ENCODE measurements at places on chromosomes 6 and 20.
A peak's percentile ranks its signal among the peaks of the same experiment; 100 is the strongest.

DNA sequence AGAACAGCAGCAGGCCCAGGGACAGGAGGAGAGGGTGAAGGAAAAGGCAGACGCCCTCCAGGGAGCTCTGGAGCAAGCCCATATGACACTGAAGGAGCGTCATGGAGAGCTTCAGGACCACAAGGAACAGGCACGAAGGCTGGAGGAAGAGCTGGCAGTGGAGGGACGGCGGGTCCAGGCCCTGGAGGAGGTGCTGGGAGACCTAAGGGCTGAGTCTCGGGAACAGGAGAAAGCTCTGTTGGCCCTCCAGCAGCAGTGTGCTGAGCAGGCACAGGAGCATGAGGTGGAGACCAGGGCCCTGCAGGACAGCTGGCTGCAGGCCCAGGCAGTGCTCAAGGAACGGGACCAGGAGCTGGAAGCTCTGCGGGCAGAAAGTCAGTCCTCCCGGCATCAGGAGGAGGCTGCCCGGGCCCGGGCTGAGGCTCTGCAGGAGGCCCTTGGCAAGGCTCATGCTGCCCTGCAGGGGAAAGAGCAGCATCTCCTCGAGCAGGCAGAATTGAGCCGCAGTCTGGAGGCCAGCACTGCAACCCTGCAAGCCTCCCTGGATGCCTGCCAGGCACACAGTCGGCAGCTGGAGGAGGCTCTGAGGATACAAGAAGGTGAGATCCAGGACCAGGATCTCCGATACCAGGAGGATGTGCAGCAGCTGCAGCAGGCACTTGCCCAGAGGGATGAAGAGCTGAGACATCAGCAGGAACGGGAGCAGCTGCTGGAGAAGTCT, 25.5 kb downstream of the C20orf173 start:
- DNase-seq = no peak

DNA sequence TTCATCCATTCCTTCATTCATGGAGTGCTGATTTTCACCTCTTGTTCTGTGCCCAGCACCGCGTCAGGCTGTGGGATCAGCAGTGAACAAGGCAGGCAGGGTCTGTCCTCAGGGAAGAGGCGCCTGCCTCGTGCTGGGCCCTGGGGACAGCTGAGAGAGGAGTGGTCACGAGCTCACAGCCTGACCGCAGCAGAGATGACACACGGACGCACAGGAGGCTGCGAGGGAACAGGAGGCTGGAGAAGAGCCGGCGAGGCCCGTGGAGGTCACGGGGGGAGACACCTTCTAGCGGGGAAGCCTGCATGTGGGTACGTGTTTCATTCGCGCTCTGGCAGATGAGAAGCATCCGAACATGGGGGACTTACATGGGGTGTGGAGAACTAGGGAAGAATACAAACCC, 27.5 kb downstream of the PXDC1 start:
- no peak for DNase-seq

DNA sequence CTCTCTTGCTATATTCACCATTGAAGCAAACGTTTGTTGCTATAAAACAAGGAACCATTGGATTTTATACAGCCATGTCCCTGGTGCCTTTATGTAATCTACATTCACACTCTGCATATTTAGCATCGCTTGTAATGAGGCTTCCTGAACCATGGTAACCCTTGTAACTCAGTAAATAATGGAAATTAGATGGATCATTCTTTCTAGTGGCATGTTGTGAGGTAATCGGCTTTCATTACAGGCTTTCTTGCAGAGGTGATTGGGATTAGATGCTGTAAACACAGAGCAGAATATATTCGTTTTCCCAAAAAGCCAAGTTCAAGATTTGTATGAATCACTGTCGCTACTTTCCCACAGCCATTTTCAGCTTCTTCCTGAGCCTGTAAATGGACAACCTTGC, 36.1 kb downstream of the SMPDL3A start:
- DNase-seq = no peak

GRCh38 chr6:47237196-47237595, 72.5 kb downstream of the TNFRSF21 start:
- no peak for DNase-seq

DNA sequence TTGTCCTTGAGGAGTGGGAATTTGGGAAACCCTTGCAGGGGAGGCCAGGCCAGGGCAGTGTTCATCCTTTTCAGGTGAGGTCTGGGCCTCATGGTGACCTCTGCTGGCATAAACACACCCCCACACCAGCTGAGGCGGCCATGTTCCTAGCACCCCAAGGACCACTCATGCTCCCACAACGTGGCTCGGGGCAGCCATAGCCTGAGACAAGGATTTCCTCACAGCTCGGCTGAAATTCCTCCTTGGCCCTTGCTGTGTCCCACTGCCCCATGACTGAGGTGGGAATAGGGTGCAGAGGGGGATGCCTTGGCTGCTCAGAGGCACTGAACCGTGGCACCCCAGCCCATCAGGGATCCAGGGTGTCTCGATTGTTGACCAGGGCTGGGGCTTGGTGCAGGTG, 27.3 kb upstream of the SPDEF start:
- no peak for DNase-seq

DNA sequence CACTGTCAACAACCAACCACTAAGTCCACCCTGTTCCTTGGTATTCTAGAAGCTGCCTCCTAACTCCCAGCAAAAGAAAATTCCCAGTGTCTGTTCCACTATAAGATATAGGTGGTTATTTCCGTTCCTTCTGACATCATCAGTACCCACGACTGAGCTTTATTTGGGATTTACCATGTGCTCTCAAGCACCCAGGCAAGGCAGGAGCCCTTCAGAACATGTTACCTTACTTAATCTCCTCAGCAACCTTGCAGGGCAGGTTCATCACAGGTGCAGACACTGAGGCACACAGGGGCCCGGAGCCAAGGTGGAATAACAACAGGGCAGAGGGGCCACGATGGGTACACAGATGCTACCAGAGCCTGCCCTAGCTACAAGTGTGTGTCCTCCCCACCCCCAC, 10.8 kb downstream of the ABHD16A start:
- no peak for DNase-seq

GRCh38 chr6:31771992-31772358, 5.2 kb downstream of the VWA7 start:
- DNase-seq = no peak

GRCh38 chr6:117928833-117929232, 21.8 kb downstream of the SLC35F1 start:
- no peak for DNase-seq

DNA sequence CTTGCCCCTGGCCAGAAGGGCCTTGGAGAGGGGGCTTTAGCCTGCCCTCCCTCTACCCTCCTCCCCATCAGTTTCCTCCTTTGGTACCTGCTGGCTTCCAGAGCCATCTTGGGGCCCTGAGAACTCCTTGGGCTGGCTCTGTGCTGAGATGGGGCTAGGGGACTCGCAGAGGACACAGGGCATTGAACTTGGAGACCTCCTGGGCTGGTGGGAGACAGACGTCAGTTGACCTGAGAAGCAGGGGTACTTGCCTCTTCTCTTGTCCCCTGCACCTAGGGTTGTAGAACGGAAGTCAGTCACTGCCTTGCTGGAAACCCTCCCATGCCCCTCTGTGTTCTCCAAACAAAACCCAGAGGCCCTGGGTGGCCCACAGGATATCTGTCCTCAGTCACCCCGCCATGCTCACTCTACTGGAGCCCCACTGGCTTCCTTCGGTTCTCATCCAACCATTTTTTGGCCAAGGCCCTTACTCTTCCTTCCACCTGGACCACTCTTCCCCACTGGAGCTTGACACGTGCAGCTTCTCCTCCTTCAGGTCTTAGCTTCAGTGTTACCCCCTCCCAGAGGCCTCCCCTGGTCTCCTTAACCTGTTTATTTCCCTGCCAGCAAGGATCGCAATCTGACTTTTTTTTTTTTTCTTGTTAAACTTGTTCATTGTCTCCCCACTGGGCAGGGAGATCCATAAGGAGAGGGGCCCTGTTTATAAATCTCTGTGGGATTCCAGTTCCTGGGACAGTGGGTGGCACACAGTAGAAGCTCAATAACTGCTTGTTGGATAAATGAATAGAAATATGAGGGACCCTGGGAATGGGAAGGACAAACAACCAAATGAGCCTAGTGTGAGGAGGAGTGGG, 971 bp downstream of the RBCK1 start:
- peak; percentile 19 for DNase-seq

DNA sequence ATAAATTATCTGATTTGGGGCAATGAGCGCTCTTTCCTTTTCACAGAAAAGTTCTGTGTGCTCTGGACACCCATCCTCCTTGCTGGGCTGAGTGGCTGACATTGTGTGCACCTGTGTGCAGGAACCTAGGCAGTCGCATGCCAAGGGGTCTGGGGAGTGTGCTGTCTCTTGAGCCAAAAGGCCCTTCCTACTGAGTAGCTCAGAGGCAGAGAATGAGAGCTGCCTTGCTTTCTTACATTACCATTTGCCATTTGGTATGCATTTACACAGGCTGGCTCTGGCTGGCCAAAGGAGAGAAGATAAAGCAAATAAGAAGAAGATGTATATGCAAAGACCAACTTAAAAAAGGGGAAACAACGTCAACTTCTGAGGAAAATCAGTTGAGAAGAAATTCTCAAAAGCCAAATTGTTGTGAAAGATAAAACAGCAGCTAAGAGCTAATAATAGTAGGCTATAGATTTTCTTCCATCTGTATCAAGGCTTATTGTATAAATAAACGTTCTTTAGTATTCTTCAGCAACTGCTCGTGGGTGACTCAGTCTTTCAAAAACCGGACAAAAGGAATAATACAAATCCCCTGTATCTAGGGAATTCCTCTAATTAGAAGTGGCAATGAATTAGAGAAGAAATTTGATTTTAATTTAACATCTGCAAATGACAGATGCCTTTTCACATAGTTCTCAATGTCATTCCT, 121.9 kb downstream of the INSM1 start:
- DNase-seq = no peak

DNA sequence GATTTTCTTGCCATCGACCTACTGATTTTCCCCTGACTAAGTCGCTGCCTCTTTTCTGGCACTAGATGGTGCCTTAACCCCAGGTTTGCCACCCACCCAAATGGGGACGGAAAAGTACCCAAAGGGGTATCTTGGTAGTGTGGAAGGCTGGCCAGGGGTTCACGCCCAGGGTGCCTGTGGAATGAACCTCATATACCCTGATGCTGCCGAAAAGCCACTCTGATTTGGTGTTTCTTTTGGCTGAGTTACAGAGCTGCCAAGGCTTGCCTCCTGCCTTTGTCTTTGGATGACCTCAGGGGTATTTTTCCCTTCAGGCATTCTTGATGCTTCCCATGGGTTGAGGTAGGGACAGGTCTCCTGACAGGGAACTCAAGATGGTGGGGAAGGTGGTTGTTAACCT, 78.1 kb downstream of the MAP3K7 start:
- DNase-seq = no peak

DNA sequence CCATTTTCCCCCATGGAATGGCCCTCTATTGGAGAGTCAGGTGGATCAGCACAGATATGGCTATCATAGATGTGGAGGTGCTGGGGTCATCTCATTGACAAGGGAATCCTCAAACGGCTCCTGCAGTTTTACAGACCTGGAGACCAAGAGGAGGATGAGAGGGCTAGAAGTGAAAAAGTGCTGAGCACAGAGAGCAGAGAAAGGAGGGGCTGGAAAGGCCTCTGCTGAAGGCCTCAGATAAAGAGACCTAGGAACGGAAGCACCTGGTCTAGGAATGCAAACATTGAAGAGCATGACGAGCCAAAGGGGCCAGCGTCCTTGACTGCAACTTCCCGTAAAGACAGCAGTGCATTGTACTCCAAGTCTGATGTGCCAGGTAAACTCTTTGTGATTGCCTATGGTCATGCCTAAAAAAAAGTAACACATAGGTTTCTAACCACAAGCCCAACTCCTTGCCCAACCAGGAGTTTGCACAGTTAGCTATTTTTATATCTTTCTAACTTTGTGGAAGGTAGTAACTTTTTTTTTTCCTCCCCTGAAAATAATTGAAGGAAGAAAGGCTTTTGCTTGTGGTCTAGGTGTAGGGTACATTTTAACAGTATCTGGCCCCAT, 15.2 kb downstream of the RSPH4A start:
- DNase-seq = no peak

GRCh38 chr6:52249078-52249477, 4.8 kb upstream of the IL17F start:
- no peak for DNase-seq

DNA sequence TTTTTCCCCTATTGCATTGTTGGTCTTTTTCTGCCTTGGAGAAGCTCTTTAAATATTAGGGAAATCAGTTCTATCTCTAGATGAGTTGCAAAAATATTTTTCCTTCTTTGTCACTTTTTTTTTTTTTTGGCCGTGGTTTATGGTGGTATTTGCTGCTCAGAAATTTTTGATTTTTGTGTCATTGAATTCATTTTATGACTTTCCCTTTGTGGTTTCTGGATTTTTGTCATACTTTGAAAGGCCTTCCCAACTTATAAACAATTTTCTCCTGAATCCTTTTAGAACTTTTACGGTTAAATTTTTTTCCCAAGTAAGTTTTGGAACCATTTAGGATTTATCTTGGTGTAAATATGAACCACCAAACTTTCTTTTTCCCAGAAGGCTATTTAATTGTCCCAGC, 145.6 kb downstream of the GJA10 start:
- no peak for DNase-seq

- no peak for DNase-seq
Observed at GRCh38 chr20:19336631-19337030, 124.2 kb downstream of the SLC24A3 start.

- DNase-seq = no peak
Observed at GRCh38 chr6:87641065-87641692, 51.2 kb downstream of the ORC3 start.

DNA sequence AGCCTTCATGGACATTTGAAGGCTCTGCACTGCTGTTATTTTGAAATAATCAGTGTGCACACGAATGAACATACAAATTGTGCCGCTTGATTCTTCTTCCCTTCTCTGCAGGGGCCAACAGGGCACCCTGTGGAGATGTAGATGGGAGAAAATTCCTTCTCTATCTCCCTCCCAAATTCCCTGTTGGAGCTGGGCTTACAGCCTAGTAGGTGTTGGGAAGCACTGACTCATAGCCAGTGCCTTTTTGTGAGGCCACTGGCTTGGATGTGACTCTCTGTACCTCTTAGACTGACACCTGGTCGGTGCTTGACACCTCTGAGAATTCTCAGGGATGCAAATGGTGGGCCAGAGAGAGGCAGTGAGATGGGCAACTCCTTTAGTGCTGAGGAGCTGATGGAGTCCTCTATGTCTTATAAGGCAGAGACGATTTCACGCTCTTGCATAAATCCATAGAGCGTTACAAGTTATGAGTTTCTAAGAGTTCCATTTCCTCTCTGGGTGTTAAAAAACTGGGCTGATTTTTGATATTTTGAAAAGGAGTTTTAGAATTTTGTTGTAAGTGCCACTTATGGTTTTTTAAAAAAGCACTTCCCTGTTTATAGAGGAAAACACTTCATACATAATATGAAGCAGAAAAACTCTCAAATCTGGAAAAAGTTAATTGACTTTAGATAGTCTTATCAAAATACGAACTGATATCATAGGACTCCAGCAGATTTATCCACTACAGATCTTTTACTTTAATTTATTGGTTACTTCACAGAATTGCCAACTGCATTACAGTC, 89.8 kb upstream of the MAP3K7 start:
- DNase-seq = no peak

- no peak for DNase-seq
Observed at GRCh38 chr6:127833336-127833735, 67.5 kb downstream of the THEMIS start.

- no peak for DNase-seq
Observed at GRCh38 chr20:51469046-51469445, 73.5 kb downstream of the NFATC2 start.

GRCh38 chr6:150499882-150500312, 99.8 kb upstream of the PLEKHG1 start:
- no peak for DNase-seq

All from stimulated activated CD4-positive, alpha-beta T cell treated with anti-CD3 and anti-CD28 coated beads, Interleukin-1b, Interleukin-23, amount 100 ng/mL, for 48 hours (primary cell).